ELR (cell line): ENCODE measurements at places on chromosomes 7 and 10.

DNA sequence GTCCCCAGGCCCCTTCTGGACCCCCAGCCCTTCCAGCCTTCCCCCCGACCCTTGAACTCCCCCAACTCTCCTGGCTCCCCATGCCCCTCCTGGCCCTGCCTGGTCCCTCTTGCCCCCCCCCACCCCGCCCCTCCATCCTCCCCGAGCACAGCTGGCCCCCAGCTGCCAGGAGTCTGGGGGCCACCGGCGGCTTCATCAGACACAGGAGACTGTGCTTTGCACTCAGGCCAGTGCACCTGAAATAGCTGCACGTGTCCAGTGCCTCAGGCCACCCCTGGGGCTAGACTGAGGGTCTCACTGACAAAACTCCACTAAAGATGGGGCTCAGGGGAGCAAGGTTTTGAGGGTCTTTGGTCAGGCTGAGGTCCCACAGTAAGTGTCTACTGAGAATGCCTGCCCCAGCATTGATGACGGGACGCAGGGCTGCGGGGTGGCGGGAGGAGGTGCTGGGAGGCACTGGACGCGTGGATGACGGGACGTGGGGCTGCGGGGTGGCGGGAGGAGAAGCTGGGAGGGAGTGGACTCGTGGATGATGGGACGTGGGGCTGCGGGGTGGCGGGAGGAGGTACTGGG lies 6.5 kb downstream of the FOXL3 start:
- no peak for DNase-seq

- no peak for DNase-seq
These were observed 90.9 kb downstream of the NEURL1 start for GRCh38 chr10:103584216-103585010.

DNA sequence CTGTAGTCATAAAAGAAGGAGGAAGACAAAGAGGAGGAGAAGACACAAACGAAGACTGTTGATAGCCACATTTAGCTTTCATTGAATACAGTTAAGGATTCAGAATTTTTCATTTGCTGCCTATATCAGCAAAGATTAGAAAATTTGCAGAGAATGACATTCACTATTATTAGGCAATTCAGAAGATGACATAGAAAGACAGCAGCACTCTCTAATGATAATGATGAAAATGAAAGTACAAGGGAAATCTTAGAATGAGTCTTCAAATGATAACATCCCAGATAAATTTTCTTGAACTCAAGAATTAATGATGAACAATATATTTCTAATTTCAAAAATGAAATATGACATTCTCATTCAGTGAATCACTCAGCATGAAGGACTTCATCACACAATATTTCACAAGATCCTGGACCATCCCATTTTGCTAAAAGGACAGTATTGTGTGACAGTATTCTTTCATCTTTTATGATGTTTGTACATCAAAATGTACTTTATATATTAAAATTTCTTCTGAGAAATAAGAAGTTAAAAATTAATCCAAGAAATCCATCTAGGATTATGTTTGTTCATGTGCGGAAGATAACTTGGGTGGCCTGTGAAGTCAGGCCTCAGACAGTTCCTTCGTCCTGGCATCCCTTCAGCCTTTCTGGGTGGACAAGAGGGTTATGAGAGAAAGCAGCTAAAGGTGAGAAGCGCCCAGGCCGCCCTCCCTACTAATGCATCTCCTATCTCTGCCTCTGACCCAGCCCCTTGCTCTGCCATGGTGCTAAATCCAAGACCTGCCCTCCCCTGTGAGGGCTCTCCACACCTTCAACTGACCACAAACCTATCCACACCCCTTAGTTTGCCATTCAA lies 47.4 kb upstream of the CAMK2B start:
- DNase-seq = peak; percentile 63

- DNase-seq = peak; percentile 43
These were observed 67.4 kb downstream of the FOXP2 start for GRCh38 chr7:114481999-114482398.

- no peak for DNase-seq
These were observed 29.2 kb upstream of the CFAP46 start for GRCh38 chr10:132971448-132972148.

- DNase-seq = peak; percentile 58
These were observed 704 bp upstream of the ERLIN1 start for GRCh38 chr10:100186253-100187212.
